Cortex of kidney (tissue), 1 donor: ENCODE measurements at places on chromosomes 1 and 21.

GRCh38 chr21:36728371-36729111, 29.6 kb downstream of the SIM2 start:
- DNase-seq = no peak

GRCh38 chr1:91608876-91609275, 108.2 kb downstream of the CDC7 start:
- no peak for DNase-seq

DNA sequence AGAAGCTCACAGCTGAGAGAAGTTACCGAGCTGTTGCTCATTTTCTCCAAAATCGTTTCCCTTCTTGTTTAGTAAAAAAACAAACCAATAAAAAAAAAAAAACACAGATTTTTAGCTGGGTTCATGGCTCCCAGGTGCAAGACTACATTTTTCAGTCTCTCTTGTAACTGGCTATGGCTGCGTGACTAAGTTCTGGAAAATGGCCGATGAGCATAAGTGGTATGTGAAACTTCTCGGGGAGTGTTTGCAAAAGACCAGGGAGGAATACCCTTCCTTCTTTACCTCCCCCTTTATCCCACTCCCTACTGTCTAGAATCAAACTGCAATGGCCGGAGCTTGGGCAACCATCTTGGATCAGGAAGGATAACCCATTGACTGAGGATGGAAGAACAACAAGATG, 38.7 kb upstream of the KANK4 start:
- DNase-seq = no peak

GRCh38 chr1:165052936-165053335, 303.6 kb downstream of the LMX1A start:
- no peak for DNase-seq

- DNase-seq = no peak
Observed at GRCh38 chr1:97827887-97828286, 92.9 kb downstream of the DPYD start.

GRCh38 chr1:81463936-81464837, 336.5 kb upstream of the ADGRL2 start:
- no peak for DNase-seq
